ENCODE measurements at places on chromosomes 11 and 22.

- H3K27me3 ChIP-seq: no peaks in the 10 kb centered on the region
- H3K4me1 ChIP-seq: no peaks in the 10 kb centered on the region
- H3K36me3 ChIP-seq: no peaks in the 10 kb centered on the region
These were observed 38.6 kb downstream of the SOX6 start for GRCh38 chr11:16317712-16318111.

DNA sequence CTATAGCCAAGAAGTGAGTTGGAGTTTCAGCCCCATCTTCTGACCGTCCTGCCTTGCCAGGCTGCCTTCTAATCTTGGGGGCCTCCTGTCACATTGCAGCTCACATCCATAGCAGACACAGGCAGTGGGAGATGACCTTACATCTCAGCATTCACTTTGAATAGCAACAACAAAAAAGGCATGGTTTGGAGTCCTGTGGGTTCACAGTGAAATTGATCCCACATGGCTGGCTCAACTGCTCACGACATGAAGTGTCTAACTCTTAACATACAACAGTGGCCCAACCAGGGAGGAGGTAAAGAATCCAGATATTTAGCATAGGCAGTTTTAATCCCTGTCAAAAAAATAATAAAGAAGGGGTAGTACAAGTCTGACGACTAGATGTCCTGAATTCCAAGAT is 38.1 kb downstream of the DBX1 start:
- no peak overlapping the region for H3K4me3 ChIP-seq
- H3K4me1 ChIP-seq: no peaks in the 10 kb centered on the region
- H3K36me3 ChIP-seq: peaks cover 22% of the 10 kb centered on the region
- no peak overlapping the region for H3K27ac ChIP-seq
- DNase-seq: no peak

DNA sequence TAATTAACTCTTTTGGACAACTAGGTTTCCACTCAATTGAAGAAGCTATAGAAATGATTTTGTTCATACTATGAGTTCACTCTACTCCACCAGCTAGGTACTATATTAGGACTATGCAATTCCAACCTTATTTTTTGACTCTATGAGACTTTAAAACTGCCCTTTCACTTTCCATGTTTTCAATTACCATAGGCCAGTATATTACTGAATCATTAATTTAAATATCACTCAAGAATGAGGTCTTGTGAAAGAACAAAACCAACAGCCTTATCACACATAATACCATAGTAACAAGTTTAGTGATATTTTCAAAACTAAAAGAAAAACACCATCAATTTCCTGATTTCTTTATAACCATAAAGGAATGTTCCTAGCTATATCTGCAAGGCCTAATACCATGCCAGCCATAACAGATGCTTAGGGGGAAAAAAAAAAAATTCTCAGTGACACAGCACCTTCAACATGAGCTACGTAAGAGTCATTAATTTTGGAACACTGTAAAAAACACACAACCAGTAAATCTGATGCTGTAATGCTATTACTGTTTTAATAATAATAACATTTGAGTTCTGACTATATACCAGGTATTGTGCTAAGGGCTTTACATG is 6.1 kb downstream of the DCUN1D5 start:
- DNase-seq: no peak
- no peak overlapping the region for H3K4me3 ChIP-seq
- no peak overlapping the region for H3K27ac ChIP-seq
- no peaks in the 10 kb centered on the region for H3K27me3 ChIP-seq
- H3K4me1 ChIP-seq: no peaks in the 10 kb centered on the region
- peaks cover 2% of the 10 kb centered on the region for H3K36me3 ChIP-seq

GRCh38 chr11:57413681-57414080 is 13.2 kb downstream of the SLC43A3 start:
- H3K36me3 ChIP-seq: peaks cover 52% of the 10 kb centered on the region
- H3K27me3 ChIP-seq: no peaks in the 10 kb centered on the region
- no peaks in the 10 kb centered on the region for H3K4me1 ChIP-seq
- no peak for DNase-seq

GRCh38 chr22:22692707-22693530 is 48.5 kb downstream of the GGTLC2 start:
- no peak overlapping the region for H3K27ac ChIP-seq
- H3K36me3 ChIP-seq: no peaks in the 10 kb centered on the region
- peaks cover 52% of the 10 kb centered on the region for H3K27me3 ChIP-seq
- no peak overlapping the region for H3K4me3 ChIP-seq
- no peak for DNase-seq

DNA sequence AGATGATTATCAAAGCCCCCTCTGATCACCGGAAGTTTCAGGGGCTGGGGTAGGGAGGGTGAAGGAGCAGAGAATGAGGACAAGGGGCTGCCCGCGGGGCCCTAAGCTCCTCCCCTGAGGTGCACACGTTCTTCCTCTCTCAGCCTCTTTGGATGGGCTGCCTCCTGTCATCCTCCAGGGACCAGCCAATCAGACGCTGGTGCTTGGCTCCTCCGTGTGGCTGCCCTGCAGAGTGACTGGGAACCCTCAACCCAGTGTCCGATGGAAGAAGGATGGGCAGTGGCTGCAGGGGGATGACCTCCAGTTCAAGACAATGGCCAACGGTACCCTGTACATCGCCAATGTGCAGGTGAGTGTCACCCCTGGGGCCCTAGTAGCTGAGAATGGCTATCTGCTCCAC is 7.5 kb downstream of the ROBO3 start:
- H3K27ac ChIP-seq: no peak overlapping the region
- H3K27me3 ChIP-seq: peaks cover 66% of the 10 kb centered on the region
- no peak for DNase-seq
- no peak overlapping the region for H3K4me3 ChIP-seq

GRCh38 chr11:123797541-123797940 is 8.6 kb downstream of the OR6M1 start:
- H3K4me1 ChIP-seq: no peaks in the 10 kb centered on the region
- DNase-seq: no peak
- no peaks in the 10 kb centered on the region for H3K27me3 ChIP-seq
- no peak overlapping the region for H3K4me3 ChIP-seq

GRCh38 chr11:128476729-128477128 is 110.6 kb downstream of the ETS1 start:
- peaks cover 3% of the 10 kb centered on the region for H3K4me1 ChIP-seq
- DNase-seq: no peak
- no peak overlapping the region for H3K4me3 ChIP-seq
- H3K27ac ChIP-seq: no peak overlapping the region

DNA sequence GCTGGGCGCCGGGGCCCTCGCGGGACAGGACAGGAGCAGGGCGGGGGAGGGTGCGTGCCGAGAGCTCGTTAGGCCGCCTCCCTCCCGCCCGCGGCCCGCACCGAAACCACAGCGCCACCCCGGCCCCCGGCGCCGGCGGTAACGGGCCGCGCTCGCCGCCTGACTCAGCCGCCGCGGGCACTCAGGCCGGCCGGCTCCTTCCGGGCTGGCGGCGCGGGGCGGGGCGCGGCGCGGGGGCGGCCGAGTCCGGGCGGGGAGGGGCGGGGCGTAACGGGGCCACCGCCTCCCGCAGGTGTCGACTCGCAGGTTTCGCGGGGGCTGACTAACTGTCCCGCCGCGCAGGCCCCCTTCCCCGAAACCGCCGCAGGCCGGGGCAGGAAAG is at the start of gene AP5B1:
Gene AP5B1 (minus strand): TSS at position 207 of the 382 bp plus-strand sequence. CDS start 385 bp downstream, outside the sequence.
- no peaks in the 10 kb centered on the region for H3K4me1 ChIP-seq
- no peak within 1 kb of the TSS for H3K27ac ChIP-seq
- DNase-seq: no peak
- H3K27me3 ChIP-seq: peaks cover 30% of the 10 kb centered on the region
- peak within 1 kb of the TSS; percentile 49 for H3K4me3 ChIP-seq
- H3K36me3 ChIP-seq: no peaks in the 10 kb centered on the region

DNA sequence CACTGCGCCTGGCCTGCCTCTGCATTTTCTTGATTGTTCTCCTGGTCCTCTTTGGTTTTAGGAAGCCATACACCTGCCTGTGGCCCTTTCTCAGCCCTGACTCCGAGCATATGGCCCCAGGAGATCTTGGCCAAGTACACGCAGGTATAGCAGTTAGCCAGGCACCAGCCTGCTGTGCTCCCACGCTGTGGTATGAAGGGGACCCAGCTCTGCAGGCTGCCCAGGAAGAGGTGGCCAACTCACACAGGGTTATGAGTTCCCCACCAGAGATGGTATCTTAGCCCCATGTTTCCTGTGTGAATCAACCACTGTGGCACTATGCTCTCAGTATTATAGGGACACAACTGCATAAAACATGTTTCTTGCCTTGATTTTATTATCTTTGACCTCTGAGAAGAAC is 31.1 kb downstream of the SGSM3 start:
- H3K27me3 ChIP-seq: no peaks in the 10 kb centered on the region
- H3K36me3 ChIP-seq: peaks cover 24% of the 10 kb centered on the region
- DNase-seq: no peak
- no peak overlapping the region for H3K27ac ChIP-seq
- no peaks in the 10 kb centered on the region for H3K4me1 ChIP-seq
- no peak overlapping the region for H3K4me3 ChIP-seq

DNA sequence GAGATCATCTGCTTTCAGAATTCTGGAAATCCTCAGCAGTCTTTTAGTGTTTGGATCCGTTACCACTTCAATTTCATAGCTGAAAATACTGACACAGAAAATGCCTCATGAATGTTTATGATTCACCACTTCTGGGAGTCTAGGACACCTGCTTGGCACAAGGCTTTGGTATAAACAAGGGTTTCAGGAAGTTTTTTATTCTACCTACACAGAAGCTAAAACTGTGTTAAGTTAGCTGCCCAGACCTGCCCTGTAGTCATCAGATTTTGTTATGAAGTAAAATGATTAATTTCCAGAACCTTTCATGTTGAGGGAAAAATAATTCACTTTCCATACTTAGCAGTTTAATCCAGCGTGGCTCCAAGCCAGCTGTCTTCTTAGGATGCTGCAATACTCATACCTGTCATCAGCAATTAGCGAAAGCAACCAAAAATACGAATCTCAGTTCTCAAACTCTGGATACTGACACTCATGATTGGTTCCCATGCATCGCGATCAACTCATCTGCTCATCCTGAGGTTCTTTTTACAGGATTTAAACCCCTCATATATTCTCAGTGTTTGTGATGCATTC is 458.5 kb upstream of the CCDC90B start:
- no peak overlapping the region for H3K27ac ChIP-seq
- no peaks in the 10 kb centered on the region for H3K27me3 ChIP-seq
- H3K4me1 ChIP-seq: no peaks in the 10 kb centered on the region
- H3K36me3 ChIP-seq: no peaks in the 10 kb centered on the region

DNA sequence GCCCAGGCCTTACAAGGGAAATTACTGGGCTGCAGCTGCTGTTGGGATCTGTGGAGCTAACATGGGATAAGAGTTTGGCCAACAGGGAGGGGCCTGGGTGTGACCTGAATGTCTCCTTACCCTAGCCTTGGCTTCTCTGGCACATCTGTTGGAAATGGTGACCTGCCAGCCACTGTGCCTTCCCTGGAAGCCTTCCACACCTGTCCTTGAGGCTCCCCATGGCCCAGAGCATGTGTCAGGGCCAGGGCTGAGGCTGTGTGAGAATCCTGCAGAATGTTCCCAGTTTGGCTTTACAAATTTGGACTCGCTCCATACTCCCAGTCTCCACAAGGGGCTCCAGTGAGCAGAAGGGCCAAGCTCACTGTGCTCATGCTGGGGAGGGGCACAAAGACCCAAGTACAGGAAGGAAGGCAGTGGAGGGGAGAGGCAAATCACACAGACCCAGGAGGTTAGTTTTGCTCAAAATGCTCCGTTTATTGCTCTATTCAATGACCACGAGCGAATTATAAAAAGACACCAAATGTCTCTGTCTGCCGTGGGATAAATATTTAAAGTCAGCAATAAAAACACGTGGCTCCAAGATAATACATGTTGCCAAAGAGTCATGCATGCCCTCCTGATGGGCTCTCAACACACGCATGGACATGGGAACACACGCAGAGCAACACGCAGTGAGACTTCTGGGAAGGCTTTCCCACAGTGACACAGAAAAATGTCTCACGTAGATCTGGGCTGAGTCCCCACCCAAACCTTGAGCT is 1.7 kb upstream of the IGSF22 start:
- no peaks in the 10 kb centered on the region for H3K4me1 ChIP-seq
- DNase-seq: no peak
- H3K27ac ChIP-seq: no peak overlapping the region
- no peaks in the 10 kb centered on the region for H3K36me3 ChIP-seq
- H3K27me3 ChIP-seq: no peaks in the 10 kb centered on the region

- no peak overlapping the region for H3K27ac ChIP-seq
- no peaks in the 10 kb centered on the region for H3K27me3 ChIP-seq
- no peak overlapping the region for H3K4me3 ChIP-seq
- H3K36me3 ChIP-seq: no peaks in the 10 kb centered on the region
These were observed 3.9 kb upstream of the RAB38 start for GRCh38 chr11:88179141-88179540.

GRCh38 chr11:116445108-116446047 is 327.4 kb downstream of the BUD13 start:
- H3K27ac ChIP-seq: peak overlapping the region; percentile 22
- H3K36me3 ChIP-seq: peaks cover 16% of the 10 kb centered on the region
- no peak overlapping the region for H3K4me3 ChIP-seq
- H3K4me1 ChIP-seq: peaks cover 13% of the 10 kb centered on the region

DNA sequence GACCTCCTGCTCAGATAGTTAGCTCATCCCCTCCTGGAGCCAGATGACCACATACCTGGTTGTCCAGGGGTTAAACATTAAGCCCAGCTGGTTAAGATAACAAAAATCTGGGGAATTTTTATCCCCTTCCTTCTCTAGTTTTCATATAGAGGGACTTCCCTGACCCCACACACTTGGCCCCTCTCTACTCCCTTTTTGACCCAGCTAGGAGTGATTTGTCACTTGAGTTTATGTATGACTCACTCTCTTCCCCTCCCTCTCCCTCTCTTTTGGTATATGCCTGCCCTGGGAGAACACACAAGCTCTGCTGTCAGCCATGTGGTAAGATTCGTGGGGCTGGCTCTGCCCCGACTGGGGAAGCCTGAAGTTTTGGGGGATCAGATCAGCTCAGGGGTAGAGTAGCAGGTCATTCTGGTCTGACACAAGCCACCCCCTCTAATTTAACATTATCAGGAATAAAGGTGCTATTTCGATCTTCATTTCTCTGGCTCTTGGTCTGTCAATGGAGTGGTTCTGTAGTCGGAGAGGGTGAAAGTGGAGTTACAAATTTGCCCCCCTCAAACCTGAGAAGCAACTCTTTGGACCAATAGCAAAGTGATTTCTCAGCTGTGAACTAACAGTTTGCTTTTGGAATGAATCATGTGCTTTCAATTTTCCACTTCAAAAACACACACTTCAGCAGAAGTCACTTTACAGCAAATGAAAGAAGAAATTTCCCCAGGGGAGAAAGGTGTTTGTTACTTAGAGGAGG is 415.3 kb upstream of the CADM1 start:
- no peaks in the 10 kb centered on the region for H3K36me3 ChIP-seq
- H3K4me3 ChIP-seq: no peak overlapping the region
- DNase-seq: no peak
- no peak overlapping the region for H3K27ac ChIP-seq
- H3K27me3 ChIP-seq: no peaks in the 10 kb centered on the region

- 0 out of 2 replicates have a peak, but pooled peaks cover 8% of the 10 kb centered on the region for H3K4me1 ChIP-seq
- H3K4me3 ChIP-seq: no peak overlapping the region
- no peaks in the 10 kb centered on the region for H3K27me3 ChIP-seq
- no peak for DNase-seq
- no peak overlapping the region for H3K27ac ChIP-seq
These were observed 24.4 kb downstream of the SYNGR1 start for GRCh38 chr22:39374191-39374590.

All from H1 (cell line).